Cortex of kidney (tissue), 1 donor: ENCODE measurements at places on chromosomes 1 and 21.

- DNase-seq: no peak
Observed at GRCh38 chr1:2601721-2602303, 15.2 kb downstream of the PRXL2B start.

GRCh38 chr1:16391411-16391810 is 24.4 kb downstream of the SZRD1 start:
- DNase-seq: no peak

- DNase-seq: no peak
Observed at GRCh38 chr21:37619464-37619974, 252.9 kb downstream of the DYRK1A start.

- DNase-seq: no peak
Observed at GRCh38 chr1:110033421-110033820, 1.0 kb upstream of the STRIP1 start.

DNA sequence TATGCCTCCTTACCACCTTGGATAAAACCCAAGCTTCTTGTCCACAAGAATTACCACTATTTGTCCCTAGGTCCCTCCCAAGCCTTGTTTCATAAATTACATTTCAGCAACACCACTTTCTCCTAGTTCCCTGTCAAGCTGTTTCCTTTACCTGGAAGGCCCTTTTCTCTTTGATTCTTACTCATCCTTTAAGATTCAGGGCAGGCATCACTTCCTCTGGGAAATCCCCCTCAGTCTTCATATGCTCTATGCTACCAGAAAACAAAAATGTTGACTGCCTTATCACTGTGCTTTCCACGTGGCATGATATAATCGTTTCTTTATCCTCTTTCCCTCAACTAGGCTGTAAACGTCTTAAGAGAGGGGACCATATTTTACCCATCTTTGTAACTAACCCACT is 102.7 kb downstream of the LYST start:
- DNase-seq: no peak

GRCh38 chr1:151816548-151817352 is 11.5 kb upstream of the LINGO4 start:
- DNase-seq: no peak

DNA sequence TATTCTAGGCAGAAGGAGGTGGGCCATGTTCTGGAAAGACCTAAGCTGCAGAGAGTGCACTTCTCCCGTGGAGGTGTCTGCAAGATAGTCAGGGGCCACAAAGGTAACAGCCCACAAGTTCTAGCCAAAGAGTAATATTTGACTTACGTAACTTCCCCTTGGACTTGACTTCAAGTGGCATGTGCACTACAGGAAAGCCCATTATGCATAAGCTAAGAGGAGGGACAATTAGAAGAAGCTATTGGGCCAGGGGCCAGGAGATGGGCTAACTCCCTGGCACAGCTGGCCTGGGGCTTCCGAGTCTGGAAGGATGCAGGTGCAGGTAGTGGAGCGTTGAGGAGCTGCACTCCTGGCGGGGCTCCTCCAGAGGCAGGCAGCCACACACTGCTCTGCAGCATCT is 58.3 kb downstream of the ERG start:
- DNase-seq: no peak

- DNase-seq: no peak
Observed at GRCh38 chr1:89527256-89527655, 2.6 kb downstream of the LRRC8B start.

DNA sequence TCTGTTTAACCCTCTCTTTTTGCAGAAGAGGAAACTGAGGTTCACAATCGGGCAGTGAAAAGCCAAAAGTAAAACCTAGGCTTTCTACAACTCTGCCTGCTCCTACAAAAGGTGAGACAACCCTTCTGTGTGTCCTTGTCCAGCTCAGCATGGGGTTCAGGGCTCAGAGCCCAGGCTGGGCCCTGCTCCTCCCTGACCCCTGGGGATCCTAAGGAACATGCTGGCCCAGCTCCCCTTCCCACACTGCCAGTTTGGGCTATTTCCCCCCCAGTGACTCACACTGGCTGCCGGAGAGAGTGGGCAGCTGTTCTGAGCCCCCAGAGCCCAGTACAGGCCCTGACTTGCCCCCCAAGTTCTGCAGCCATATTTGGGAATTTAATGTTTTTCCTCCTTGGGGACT is 8.9 kb downstream of the FAM229A start:
- no peak for DNase-seq

GRCh38 chr21:42324896-42325295 is 9.7 kb upstream of the TFF3 start:
- no peak for DNase-seq

GRCh38 chr1:23132033-23132432 is 36.6 kb downstream of the LUZP1 start:
- DNase-seq: no peak

DNA sequence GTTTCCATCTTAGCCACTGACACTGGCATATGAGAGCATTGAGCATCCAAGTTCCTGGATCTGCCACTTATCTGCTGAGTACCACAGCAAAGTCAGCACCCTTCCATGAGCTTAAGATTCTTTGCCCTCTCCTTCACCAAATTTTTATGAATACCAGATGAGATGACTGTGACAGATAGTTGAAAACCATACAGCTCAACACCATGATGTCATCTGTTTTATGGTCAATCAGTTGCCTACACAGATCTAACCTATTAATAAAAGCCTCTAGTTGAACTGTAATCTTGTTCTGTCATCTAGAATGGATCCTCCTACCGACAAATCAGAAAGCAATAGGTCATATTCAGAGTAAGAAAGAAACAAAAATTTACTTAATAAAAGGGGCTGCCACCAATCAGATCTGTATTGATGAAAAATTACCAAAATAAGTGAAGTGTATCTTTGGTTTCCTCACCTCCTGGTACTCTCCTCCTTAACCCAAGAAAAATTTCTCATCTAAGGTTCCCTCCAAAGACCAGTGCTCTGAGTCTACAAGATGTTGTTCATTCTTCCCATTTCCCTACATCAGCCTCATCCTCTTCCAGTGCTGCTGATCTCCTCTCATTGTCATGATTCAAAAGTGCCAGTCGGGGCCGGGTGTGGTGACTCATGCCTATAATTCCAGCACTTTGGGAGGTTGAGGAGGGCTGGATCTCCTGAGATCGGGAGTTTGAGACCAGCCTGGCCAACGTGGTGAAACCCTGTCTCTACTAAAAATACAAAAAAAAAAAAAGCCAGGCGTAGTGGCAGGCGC is 138.8 kb upstream of the CTTNBP2NL start:
- DNase-seq: no peak

DNA sequence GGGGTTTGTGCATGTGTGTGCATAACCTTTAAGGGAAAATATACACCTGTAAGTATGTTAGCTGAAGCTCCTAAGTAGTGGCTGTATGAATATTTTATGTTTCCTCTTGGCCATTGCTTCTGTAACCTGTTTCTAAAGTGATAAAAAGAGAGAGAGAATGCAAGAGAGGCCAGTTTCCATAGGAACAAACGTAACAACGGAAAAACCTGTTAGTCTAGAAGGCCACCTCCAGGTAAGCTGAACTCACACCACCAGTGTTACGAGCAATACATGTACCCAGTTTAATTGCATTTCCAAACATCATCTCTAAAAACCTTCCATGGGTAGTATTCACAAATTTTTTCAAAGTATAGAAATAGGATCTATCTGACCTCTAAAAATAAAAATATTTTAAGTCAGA is 63.1 kb downstream of the PLPPR4 start:
- DNase-seq: no peak

DNA sequence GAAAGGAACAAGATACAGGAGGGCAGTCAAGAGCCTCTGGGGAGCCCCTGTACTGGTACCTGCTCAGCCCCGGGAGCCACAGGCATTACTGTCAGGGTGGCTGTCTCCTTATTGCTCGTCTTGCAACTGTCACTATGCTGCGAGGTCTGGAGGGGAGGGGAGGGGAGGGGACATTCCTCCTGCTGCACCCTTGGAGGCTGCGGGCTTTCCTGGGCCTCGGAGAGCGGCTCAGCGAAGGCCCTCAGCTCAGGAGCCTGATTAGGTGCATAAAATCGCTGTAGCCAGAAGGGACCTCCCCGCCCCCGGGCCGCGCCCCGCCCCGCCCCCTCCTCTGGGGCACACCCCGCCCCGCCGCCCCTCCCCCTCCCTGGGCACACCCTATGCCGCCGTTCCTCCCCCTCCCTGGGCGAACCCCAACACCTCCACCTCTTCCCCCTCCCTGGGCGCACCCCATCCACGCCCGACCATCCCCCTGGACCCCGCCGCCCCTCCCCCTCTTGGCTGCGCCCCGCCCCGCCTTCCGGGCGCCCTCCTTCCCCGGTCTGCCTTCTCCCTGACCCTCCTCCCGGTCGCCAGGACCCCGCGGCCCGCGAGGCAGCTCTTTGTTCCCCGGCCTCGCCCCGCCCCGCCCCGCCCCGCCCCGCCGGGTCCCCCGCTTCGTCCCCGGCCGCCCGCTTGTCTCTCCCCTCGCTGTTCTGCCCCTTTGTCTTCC is 35.5 kb downstream of the CACHD1 start:
- DNase-seq: no peak

DNA sequence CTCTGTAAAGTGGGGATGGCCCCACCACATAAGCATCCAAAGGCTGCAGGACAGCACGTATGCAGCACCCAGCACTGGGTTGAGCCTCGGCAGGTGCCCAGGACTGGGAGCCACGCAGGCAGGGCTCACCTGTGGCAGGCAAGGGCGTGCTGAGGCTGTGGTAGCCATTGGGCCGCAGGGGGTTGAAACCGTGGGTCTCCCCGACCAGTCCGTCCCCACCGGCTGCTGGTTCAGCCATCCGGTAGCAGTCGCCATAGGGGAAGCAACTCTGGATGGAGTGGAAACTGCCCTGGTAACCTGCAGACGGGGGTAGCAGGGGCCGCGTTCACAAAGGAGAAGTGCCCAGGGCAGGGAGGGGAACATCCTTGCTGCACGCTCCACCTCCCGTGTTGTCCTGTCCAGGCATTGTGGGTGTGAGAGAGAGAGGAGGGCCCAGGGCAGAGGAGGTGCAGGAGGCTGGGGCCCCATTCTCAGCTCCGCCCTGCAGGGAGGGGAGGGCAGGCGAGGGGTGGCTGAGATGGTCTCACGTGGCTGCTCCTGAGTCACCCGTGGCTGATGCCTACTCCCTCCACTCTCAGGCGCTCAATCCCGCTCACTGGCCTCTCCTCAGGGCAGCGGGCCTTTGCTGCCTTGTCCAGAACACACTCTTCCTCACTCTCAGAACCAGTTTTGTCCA is 49.9 kb downstream of the DMRTB1 start:
- DNase-seq: no peak

DNA sequence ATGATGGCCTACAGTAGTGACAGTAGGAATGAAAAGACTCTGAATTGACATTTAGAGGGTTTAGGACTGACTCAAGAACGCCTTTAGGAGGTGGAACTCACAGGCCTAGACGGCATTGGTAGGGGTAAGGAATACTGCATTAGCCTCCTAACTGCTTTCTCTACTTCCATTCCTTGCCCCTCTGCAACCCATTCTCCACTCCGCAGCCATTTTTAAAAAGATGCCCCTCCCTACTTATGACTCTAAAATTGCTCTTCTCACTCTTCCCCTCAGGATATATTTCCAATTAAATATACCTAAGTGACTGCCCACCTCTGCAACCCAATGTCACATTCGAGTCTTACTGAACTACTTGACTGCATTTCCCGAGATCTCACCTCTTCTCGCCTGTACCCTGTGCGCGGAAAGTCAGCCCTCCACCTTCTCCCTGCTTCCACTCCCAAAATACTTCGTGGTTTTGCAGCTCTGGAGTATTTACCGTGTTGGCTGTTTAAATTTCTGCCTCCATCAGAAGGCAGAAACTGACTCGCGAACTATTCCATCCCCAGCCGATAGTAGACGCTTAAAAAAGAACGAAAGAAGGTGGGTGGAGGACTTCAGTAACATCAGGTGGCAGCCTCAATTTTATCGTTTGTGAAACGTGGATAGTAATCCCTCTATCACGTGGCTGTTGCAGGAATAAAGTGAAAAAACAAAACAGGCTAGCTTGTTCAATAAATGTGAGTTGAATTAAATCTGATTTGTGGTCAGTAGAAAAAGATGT is 1.1 kb upstream of the YBX1 start:
- DNase-seq: no peak
